ENCODE measurements at places on chromosomes 4 and X. TPM values are rescaled to one million over a fixed set of nuclear protein-coding genes. Genes with fewer than 3 reads are reported as not detected.

GRCh38 chr4:162852642-162853041 lies 314.0 kb downstream of the NAF1 start:
- no peak for DNase-seq
- H3K4me3 ChIP-seq, result no peak overlapping the region
- no peaks in the 10 kb centered on the region for H3K27me3 ChIP-seq
- H3K27ac ChIP-seq, result no peak overlapping the region
- H3K36me3 ChIP-seq, result no peaks in the 10 kb centered on the region
- no peaks in the 10 kb centered on the region for H3K4me1 ChIP-seq

Gene AKAP14
- not detected for total RNA-seq

- no peaks in the 10 kb centered on the region for H3K36me3 ChIP-seq
- DNase-seq, result no peak
- no peak overlapping the region for H3K4me3 ChIP-seq
- H3K27ac ChIP-seq, result no peak overlapping the region
- H3K4me1 ChIP-seq, result peaks cover 28% of the 10 kb centered on the region
- H3K27me3 ChIP-seq, result no peaks in the 10 kb centered on the region
Observed at GRCh38 chrX:66002824-66003680, 36.8 kb downstream of the VSIG4 start.

Gene DACH2
- total RNA-seq, result not detected

GRCh38 chrX:115690511-115691216 lies 129.7 kb downstream of the PLS3 start:
- H3K27me3 ChIP-seq, result no peaks in the 10 kb centered on the region
- no peaks in the 10 kb centered on the region for H3K36me3 ChIP-seq
- no peak overlapping the region for H3K4me3 ChIP-seq
- DNase-seq, result no peak
- H3K27ac ChIP-seq, result no peak overlapping the region

GRCh38 chr4:137541181-137541580 lies 8.9 kb upstream of the PCDH18 start:
- H3K4me1 ChIP-seq, result no peaks in the 10 kb centered on the region
- no peaks in the 10 kb centered on the region for H3K27me3 ChIP-seq
- no peak for DNase-seq
- H3K27ac ChIP-seq, result no peak overlapping the region
- H3K36me3 ChIP-seq, result no peaks in the 10 kb centered on the region

DNA sequence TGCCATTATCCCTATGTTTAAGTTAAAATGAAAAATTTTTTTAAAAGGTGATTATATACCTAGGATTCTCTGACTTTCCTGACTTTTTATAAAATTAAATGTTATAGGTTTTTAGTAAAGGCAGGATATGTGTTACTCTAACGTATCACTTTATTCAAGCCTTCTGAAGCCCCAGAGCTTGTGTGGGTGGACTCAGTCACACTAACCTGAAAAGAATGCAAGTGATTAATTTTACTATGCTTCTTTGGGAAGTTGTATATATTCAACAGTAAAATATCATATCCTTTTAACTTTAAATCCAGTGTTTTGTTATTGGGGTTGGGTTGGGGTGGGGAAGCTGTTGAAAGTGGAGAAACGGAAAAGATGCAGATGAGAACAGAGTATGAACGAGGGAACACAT lies 22.8 kb downstream of the PDLIM3 start:
- no peaks in the 10 kb centered on the region for H3K36me3 ChIP-seq
- peaks cover 14% of the 10 kb centered on the region for H3K4me1 ChIP-seq
- DNase-seq, result no peak
- H3K27me3 ChIP-seq, result peaks cover 19% of the 10 kb centered on the region
- no peak overlapping the region for H3K4me3 ChIP-seq

GRCh38 chr4:130736436-130737185 lies 1640.7 kb downstream of the C4orf33 start:
- H3K27me3 ChIP-seq, result no peaks in the 10 kb centered on the region
- H3K36me3 ChIP-seq, result no peaks in the 10 kb centered on the region
- no peaks in the 10 kb centered on the region for H3K4me1 ChIP-seq
- H3K4me3 ChIP-seq, result no peak overlapping the region
- DNase-seq, result no peak

GRCh38 chrX:85029043-85029442 lies 25.4 kb downstream of the APOOL start:
- no peaks in the 10 kb centered on the region for H3K27me3 ChIP-seq
- no peaks in the 10 kb centered on the region for H3K36me3 ChIP-seq

Data from natural killer cell (primary cell).